ENCODE measurements at places on chromosomes 7 and 10.

- no peak for DNase-seq
Measured at GRCh38 chr7:134589491-134589941, 40.6 kb downstream of the AKR1B15 start.

DNA sequence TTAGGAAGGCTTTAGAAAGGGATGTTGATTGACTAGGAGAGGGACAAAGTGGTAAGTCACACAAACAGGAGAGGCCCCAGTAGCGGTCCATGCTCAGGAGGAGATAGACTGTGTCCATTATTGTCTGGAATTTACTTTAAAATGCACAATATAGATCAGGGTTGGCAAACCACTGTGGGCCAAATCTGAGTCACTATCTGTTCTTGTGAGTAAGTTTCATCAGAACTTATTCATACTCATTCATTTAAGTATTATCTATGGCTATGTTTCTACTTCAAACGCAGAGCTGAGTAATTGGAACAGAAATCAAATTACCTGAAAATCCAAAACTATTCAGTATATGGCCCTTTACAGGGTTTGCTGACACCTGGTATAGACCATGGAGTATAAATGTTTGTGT, 166.5 kb downstream of the COL28A1 start:
- no peak for DNase-seq

DNA sequence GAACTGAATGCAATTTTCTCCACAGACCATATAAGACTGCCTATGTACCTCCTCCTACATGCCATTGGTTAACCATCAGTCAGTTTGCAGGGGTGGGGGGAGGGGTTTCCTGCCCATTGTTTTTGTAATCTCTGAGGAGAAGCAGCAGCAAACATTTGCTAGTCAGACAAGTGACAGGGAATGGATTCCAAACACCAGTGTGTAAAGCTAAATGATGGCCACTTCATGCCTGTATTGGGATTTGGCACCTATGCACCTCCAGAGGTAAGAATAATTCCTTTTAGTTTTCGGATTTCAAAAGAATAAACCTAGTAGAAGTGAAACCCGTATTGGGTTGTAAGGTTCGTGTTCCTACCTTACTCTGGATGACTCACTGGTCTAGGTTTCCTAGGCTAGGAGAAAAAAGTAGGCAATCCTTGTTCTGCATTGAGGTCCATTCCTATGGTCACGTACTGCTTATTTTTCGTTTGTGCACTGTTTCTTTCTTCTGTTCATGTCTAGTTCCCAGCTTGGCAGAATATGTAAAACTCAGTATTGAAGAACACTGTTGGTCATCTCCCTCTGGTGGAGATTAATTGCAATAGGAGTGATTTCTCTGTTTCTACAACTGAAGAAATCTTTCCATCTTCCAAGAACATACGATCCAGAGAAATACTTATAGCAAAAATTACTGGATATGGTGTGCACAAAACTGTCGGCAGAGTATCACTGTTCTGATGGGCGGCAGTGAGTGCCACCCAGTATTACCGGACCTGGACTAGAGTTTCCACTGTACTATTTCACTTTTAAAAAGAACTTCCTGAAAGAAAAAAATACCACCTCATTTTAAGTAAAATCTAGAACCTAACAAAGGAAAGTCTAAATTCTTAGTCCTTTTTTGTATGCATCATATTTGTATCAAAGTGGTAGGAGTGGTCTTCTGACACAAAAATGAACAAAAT, at the start of gene AKR1C3:
TSS of gene AKR1C3 (plus strand) at position 150 of the 941 bp plus-strand sequence. CDS start at position 181, 31 bp downstream.
- DNase-seq, result no peak

- DNase-seq, result no peak
Measured at GRCh38 chr10:67110286-67110685, 184.4 kb downstream of the LRRTM3 start.

Measured in ovary (tissue), 10 donors.